Airway epithelial cell (primary cell): ENCODE measurements at places on chromosomes 6 and 20. TPM values are rescaled to one million over a fixed set of nuclear protein-coding genes. Genes with fewer than 3 reads are reported as not detected.

Gene SLPI
- 466 and 502 TPM in 2 replicates for total RNA-seq

Gene OOEP
- total RNA-seq = not detected in 2 replicates

Gene SPTLC3
- total RNA-seq = 4.6 and 7.1 TPM in 2 replicates

Gene ZSCAN23
- total RNA-seq = 0.74 and 1.4 TPM in 2 replicates

Gene ALDH8A1
- total RNA-seq = 0.14 and 0.70 TPM in 2 replicates

Gene MICA
- 28.6 and 29.3 TPM in 2 replicates for total RNA-seq

Gene MUC21
- total RNA-seq = 0.14 TPM in 1 of 2 replicates, not detected in the other

Gene NOTCH4
- total RNA-seq = 0.71 and 0.98 TPM in 2 replicates

Gene CRISP2
- total RNA-seq = not detected in 2 replicates
